ENCODE measurements at places on chromosomes 5 and 9. TPM values are rescaled to one million over a fixed set of nuclear protein-coding genes. Genes with fewer than 3 reads are reported as not detected.

- DNase-seq: peak; percentile 92
Observed at GRCh38 chr5:138354926-138355378, 2.5 kb downstream of the KDM3B start.

- no peak for DNase-seq
Observed at GRCh38 chr5:132641841-132642240, 16.1 kb upstream of the IL13 start.

DNA sequence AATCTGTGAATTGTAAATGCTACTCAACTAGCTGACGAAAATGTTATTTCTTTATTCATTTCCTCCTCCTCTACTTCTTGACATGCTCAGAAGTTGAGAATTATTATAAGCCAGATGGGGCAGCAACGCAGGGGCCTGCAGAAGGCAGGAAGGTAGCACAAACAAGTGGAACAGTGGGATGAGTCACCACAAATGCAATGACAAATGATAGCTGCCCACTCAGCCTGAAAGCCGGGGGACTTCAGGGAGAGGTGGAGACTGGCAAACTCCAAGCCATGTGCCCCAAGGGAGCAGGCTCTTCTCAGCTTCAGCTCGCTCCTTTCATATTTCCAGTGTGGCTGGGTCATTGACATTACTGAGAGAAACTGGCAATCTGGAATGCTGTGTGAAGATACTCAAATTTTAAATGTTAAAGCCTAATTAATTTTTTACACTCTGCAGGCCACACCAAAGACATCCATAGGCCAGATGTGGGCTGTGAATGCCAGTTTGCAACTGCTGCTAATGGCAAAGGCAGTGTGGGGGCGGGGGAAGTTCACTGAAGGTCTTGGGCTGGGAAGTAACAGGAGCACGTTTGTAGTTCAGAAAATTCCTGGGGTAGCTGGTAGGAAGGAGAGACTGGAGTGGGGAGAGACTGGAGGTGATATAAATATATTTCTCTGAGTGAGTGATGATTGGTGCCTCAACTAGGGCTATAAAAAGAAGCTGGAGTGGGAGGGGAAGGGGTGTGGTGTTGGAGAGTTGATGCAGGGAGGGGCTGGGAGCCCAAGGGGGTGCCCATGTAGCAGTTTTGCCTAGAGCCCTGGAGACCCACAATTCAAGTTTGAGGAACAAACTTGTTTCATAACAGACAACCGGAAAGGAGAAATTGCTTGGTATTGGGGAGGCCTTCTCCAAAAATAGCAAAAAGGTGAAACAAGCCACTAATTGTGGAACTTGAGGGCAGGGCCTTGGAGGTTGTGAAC is 20.8 kb upstream of the ADRB2 start:
- peak; percentile 83 for DNase-seq

GRCh38 chr9:72465593-72465984 is 55.8 kb upstream of the TMC1 start:
- DNase-seq: peak; percentile 43

SHISAL2B gene
- not detected for total RNA-seq

GRCh38 chr5:132065351-132065937 is 5.0 kb downstream of the IL3 start:
- DNase-seq: peak; percentile 52

EPB41L4A gene
- 26.1 TPM for total RNA-seq

- no peak for DNase-seq
Observed at GRCh38 chr9:80359941-80360881, 788.4 kb downstream of the TLE4 start.

DNA sequence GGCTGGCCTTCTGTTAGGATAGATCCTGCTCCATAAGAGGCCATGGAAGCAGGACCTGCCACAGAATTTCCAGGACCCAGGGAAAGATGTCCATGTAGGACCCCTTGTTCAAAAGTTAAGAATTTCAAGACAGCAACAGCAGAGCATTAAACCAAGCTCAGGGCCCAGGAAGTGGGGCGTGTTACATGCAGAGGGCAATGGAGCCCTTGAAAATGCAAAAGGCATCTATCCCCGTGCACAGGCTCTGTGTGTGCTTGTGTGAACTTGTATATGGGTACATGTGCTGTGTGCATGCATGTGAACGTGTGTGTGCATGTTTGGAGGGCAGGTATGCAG is 14.4 kb upstream of the NKD2 start:
- no peak for DNase-seq

DNA sequence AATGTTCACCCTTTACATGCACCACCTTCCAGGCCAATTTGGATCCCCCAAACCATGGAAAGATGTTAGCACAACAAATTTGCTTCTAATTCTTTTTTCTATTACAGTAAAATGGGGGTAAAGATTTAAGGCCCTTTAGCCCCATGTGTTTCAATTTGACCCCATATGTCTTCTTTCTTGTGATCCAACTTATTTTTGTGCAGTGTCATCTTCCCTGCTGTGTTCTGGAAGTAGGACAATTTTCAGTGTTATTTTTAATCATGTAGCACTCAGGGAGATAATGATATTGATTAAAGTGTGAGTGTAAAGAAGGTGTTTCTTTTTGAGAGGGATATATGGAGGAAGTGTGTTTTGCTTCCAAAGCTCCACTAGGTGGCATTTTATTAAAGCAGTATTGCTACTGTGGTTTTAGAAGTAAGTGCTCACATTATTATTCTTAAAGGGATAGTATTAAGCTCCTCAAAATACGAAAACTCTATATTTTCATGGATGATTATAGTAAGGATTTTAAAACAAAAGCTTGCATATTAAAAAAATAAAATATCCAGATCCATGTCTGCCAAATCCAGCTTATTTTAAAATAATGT is 118.7 kb upstream of the ATP10B start:
- DNase-seq: peak; percentile 44

- DNase-seq: no peak
Observed at GRCh38 chr9:71352837-71353236, 231.4 kb upstream of the TRPM3 start.

DNA sequence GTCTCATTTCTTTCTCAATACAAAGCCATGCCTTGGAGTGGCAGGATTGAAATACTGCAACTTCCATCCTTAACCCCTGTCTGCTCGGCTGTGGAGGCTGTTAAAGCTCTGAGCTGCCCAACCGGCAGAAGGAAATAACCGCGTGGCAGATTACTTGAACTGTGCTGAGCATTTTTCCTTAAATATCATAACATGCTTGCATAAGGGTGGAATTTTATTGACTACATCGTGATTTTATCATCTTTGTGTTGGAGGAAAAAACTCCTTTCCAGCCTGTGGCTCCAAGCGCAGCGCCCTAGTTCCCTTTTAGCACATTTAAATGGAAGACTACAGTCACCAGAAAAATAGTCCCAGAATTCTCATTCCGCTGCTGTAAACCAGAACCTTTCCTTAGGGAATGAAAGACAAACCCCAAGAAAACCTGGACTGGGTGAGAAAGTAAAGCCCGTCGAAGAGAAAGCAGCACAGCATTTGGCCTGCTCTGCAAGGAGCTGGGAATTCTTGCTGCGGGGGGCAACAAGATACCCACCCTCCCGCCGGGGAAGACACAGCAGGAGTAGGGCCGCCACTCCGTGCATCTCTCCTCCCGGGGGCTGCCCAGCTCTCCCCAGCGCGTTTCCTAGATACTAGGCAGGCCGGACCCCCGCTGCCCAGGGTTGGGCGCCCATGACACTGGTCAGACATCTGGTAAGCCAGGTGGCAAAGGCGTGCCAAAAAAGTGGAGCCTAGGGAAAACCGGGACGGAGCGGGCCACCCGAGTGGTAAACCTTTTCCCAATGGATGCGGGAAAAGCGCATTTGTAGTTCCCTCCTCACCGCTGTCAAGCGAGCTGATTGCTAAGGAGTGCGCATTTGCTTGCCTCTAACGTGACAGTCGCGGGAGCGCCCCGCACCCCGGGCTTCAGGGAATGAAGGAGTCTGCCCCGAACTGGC is 1.3 kb downstream of the SHC3 start:
- peak; percentile 30 for DNase-seq

GRCh38 chr5:146005723-146006122 is 69.3 kb downstream of the SH3RF2 start:
- DNase-seq: peak; percentile 89

GRCh38 chr5:143554187-143554717 is 150.8 kb upstream of the NR3C1 start:
- DNase-seq: no peak

- no peak for DNase-seq
Observed at GRCh38 chr9:88978034-88978433, 13.2 kb upstream of the S1PR3 start.

- DNase-seq: no peak
Observed at GRCh38 chr9:116592970-116593369, 94.1 kb upstream of the TRIM32 start.

GRCh38 chr9:135447126-135447525 is 32.5 kb upstream of the PPP1R26 start:
- DNase-seq: no peak

- DNase-seq: no peak
Observed at GRCh38 chr9:137295238-137295811, 6.7 kb downstream of the NRARP start.

LCN2 gene
- 38.2 TPM for total RNA-seq

DNA sequence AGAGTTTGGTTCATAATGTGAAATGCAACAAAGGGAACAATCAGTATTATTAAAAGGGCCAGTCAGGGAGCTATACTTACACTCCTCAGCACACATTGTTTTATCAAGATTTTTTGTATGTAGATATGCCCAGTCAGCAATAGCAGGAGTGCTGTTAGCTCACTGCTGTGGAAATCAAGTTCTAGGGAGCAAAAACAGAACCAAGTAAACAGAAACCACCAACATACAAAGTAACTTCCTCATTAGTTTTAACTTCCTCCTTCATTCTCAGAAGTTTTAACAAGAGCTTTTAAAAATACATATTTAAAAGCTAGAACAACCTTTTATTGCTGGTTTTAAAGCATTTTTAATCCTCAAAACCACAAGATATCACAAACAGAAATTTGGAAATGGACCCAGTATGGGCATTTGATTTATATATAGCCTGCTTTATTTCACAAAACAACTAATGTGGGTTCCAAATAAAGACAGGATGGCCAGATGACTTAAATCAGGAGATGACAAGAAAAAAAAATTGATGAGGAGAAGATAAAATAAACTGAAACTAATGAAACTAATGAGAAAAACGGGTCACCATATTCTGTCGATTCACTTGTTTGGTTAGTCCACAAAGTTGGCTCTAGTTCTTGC is 178.5 kb downstream of the ADAMTS12 start:
- no peak for DNase-seq

DNA sequence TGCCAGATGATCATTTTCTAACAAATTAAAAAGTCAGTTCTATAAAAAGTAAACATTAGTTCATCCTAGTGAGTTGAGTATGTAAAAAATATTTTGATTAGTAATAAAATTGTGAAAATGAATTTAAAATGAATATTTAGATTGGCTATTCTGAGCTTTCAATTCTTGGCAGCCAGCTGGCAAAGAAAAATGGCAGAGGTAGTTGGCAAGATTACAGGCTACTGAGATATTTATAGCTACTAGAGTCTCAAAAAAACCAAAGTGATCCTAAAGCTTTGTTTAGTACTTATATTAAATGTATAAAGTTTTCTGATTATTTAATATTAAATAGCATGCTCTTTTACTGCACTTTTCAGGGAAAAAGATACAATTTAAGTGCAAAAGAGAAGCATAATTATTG is 25.0 kb downstream of the SGTB start:
- no peak for DNase-seq

DNA sequence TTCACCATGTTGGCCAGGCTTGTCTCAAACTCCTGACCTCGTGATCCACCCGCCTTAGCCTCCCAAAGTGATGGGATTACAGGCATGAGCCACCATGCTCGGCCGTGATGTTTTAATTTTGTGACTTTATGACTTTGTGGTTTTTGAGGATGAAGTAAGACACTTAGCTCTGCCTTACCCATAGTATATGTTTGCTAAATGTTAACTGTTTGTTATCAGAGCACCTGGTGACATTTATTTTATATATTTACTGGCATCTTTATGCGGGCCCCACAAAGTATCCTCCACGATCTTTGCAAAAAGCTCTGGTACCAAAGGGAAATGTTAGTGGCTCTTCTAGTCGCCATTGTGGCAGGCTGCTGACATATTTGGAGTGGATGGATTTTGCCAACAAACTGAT is 6.7 kb downstream of the SLC23A1 start:
- DNase-seq: no peak

TEX48 gene
- not detected for total RNA-seq

DNA sequence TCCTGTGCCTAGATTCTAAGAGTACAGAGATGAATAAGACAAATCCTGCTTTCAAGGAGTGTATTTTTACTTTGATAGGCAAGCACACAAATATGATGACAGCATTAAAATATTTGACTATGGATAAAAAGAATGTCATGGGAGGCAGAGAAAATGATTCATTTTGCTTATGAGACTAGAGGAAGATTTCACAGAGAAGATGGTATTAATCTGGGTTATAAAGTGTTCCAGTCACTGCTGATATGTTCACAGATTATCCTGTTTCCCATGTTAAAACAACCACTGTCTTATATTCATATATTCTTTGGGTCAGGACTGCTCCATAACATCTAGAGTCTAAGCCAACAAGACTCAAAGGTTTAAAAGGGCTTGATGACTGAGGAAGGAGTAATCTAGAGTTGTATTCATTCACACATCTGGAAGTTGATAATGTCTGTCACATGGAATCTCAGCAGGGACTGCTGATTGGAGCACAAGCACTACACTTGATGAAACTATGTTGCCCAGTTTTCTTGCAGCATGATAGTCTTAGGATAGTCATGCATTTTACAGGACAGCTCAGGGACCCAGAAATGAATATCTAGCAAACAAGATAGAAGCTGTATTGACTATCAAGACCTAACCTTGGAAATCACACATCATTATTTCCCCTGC is 79.3 kb downstream of the STARD4 start:
- DNase-seq: no peak

- DNase-seq: no peak
Observed at GRCh38 chr5:32312197-32312594, 543 bp downstream of the MTMR12 start.

DNA sequence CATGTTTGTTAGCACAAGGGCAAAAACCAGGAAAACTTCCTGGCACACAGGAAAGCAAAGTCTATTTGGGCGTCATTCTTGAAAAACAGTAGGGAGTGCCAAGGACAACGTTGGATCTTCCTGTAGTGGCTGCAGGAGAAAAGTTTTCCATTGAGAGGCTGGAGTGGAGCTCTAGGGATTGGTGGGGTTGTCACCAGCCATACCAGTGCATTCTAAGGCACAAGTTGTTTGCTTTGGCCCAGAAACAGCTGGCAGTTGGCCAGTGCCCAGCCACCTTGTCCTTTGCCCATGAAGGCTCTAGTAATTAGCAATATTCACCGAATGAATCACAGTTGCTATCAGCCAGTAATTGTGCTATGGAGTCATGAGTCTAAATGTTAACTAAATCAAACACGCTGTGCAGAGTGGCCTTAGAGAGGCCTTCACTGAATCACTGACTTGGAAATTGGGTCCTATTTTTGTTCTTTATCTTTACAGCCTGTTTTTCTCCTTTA is 26.4 kb downstream of the TNFSF15 start:
- peak; percentile 100 for DNase-seq

Measured in renal cortical epithelial cell (primary cell).